Thoracic aorta (tissue), 2 donors: ENCODE measurements at places on chromosomes 11 and 22. TPM values are rescaled to one million over a fixed set of nuclear protein-coding genes. Genes with fewer than 3 reads are reported as not detected.

C11orf52 gene
- total RNA-seq: 4.7 TPM

- DNase-seq: no peak
These were observed 404.8 kb upstream of the FAT3 start for GRCh38 chr11:91819777-91820176.

DNA sequence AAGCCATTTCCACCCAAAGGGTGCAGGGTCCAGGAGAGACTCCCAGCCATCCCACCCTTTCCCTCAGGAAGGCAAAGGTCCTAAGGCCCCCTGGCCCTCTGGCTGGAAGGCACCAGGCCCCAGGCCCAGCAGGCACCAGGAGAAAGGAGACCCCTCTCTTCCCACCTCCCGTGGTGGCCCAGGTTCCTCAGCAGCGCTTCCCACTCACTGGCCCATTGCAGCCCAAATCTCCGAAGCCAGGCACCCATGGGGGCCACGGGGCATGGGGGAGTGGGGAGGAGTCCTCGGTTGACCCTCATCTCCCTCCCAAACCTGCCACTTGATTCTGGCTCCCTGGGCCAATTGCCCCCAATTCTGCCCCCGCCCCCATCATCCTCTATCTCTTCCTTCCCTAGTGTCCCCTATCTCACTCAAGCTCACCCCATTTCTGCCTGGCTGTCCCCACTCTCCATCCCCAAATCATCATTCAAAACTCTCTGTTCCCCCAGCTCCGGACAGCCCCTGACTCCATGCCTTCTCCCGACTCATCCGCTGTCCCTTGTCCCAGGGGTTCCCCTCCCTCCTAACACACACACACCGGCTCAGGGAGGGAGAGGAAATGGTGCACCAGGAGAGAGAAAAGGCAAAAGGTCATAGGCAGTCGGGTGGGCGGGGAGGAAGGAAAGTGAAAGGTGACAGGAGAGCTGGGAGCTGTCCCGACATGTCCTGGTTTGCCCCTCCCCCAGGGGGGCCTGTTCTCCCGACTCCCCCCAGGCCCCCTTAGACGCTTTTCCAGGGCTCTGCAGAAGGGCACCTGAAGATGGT lies 1.2 kb downstream of the LIF start:
- no peak for DNase-seq

- DNase-seq: no peak
These were observed 88.6 kb downstream of the TEAD1 start for GRCh38 chr11:12762696-12763324.

DNA sequence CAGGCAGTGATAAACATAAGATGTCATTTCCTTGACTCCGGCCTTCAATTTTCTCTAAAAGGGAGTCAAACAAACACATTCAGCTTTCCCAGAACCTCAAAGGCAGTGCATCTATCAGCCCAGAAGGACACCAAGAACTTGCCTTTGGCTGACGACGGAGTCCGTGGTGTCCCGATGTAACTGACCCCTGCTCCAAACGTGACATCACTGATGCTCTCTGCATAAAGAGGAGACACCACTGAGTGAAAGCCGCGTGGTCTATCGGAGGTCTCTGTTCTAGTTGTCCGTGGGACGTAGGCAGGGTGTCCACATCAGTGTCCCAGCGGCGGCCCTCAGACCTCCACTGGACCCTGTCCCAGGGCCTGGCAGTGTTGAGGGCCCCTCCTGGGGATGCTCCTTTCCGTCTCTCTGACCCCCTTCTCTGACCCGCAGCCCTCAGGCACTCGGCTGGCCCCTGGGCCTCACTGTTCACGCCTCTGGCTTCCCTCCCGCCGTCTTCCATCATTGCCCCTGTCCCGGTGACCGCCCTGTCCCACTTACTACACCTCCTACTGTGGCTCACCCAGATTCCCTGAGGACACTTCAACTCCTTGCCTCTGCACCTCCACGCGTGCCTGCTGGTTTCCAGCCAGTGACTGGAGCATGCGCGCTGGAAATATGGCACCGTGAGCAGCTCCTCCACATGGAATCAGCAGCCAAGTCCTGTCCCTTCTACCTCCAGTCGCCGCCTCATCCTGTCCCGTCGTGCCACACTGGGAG lies 70.4 kb downstream of the NCAPD3 start:
- no peak for DNase-seq

DNA sequence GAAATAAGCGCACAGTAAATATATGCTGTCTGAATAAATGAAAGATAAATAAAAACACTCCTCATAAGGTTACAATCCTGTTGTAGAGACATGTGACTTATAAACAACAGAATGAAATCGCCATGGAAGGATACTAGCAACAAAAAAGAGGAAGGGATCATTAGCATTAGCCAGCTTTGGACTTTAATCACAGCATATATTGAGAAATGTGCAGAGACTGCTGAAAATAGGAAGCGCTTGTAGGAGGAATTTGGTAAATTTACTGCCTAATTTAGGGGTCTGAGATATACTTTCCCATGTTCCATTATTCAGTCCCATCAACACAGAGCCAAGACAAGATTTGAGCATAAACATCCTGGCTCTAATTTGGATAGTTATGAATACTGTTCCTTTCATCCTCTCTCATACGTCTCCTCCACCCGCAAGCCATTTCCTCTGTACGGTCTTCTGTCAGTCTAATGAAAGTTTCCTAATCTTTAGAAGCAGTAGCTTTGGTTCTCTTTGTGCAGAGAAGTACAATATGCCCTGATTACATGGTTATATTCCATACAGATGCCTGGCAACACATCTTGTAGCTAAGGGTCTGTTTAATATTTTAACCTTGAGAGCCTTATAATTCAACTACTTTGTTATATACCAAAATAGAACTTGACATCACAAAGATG lies 37.1 kb upstream of the AKIP1 start:
- DNase-seq: no peak

DNA sequence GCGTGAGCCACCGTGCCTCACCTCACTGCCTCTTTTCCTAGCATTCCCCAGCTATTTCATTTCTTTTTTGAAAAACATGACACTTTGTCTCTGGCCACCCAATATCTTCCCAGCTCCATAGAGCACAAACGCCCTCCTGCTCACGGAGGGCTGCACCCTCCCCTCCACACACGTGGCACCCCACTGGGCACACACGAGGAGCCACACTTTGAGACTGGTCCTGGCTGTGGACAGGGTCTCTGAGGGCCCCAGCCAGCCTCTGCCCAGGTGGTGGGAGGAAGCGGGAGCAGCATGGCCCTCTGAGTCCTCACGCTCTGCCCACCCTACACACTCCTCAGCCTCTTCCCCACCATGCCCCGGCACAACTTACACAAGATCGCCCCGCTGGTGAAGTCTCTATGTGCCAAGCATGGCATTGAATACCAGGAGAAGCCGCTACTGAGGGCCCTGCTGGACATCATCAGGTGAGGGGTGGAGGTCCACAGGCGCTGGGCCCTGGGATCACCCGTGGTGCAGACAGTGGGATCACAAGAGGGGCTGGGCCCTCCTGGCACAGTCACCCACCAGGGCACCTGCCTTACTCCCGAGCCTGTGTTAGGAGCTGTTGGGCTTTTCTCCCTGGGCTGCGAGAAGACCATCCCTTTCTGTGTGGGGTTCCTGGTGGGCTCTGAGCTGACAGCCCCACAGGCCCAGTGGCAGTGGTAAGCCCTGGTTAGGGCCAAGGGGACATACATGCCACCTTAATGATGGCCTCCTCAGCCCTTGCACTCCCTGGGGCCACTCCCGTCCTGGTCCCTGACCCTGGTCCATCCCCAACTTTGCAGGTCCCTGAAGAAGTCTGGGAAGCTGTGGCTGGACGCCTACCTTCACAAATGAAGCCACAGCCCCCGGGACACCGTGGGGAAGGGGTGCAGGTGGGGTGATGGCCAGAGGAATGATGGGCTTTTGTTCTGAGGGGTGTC lies 26.2 kb downstream of the FADS3 start:
- no peak for DNase-seq

DNA sequence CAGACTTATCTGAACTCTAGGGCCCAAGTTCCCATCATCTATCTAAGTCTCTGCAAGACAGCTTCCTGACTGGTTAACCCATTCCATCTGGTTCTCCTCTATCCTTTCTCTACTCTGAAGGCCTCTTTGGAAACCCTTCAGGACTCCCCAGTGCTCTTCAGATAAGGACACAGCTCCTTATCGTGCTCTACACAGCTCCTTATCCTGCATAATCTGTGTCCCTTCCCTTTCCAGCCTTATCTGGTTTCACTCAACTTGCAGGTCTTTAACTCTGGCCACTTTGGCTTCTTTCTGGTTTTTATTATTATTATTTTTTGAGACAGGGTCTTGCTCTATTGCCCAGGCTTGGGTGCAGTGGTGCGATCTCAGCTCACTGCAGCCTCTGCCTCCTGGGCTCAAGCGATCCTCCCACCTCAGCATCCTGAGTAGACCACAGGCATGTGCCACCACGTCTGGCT lies 10.6 kb downstream of the ENDOD1 start:
- no peak for DNase-seq

DNA sequence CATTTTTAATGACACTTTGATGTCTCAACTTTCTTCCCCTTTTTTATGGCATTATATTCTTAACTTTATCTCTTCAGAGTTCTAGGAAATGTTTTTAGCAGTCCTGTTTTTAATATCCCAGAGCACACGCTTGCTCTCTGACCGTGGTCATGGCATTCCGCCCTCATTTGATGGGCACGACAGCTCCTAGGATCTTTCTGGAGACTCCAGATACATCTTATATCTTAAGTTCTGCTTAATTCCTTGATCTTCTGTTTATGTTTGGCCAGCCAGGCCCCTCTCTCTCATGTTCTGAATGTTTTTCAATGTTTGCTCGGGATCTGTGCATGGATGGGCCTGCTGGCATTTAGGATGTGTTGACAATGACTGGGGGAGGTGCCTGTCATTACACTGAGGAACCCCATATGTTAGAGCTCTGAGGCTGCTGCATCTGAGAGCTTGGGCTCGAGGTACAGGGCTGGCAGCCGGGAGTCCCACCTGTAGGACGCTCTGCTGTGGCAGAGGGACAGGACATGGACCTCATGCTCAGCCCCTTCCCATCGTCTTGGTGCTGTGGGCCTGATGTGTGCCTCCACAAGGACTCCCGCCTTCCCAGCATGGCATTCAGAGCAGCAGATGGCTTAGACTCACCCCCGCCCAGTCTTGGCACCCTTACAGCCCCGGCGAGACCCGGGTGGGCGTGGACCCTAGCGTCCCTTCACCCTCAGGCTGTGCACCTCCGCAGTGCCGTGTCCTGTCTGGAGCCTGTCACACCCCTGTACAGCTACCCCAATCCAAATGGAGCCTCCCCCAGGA lies 75.0 kb downstream of the CDKN1C start:
- DNase-seq: no peak

- DNase-seq: no peak
These were observed 3.9 kb downstream of the CBL start for GRCh38 chr11:119210050-119210449.

GRCh38 chr11:79392161-79392560 lies 48.7 kb downstream of the TENM4 start:
- no peak for DNase-seq
